ENCODE measurements at places on chromosomes 4 and X.
A peak's percentile ranks its signal among the peaks of the same experiment; 100 is the strongest.

DNA sequence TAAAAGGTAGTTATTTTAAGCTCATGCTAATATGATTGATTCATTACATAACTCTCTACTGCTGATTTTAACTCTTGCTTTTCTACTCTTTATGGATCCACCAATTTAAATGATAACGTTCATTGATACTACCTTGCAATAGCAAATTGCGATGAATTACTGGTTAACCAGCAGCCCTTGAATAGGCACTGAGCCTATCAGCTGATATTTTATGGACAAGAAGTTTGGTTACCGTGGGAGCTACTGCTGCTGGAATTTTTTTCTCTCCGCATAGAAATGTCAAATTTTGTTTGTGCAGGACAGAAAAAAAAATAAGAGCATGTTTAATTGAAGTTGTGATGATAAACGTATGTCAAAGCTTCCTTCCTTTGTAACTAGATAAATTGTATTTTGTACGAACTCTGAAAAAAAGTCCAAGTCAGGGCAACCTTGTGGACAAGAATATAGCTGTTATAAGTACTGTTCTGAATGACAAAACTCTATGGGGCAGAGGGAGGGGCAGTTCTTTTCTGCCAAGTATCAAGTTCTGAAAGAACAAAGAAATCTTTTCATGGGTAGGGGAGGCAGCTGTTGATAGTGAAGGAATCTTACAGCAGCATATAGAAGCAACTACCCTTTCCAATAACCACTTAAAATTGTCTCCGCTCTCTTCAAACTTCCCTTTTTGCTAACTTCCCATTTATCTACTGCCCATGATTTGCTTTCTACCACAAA, 434.9 kb upstream of the PABPC4L start:
- peak; percentile 72 for DNase-seq

GRCh38 chr4:188728359-188728758, 589.1 kb downstream of the TRIML1 start:
- no peak for DNase-seq

GRCh38 chr4:129144755-129145206, 48.8 kb downstream of the C4orf33 start:
- no peak for DNase-seq

GRCh38 chr4:73740353-73740778, at the start of gene CXCL8:
Gene CXCL8 (plus strand): TSS chr4:73740569. CDS start chr4:73740659, 90 bp downstream.
- DNase-seq, result peak; percentile 64

DNA sequence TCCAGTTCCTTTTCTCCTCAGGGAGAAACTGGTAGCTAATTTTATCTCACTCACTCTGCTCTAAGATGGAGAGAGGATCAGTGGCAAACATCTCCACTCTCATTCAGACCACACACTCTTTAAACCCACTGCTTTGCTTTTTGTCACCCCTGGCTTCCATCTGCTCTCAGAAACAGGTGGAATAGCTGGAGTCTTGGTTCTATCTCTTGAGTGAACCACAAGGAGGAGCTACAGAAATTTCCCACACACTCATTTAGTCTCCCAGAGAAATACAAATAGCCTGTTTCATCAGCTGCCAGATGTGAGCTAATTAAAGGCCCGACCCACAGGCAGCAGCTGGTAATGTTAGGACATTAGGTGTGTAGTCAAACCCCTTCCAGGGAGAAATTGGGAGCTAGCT, 96.6 kb downstream of the STPG2 start:
- no peak for DNase-seq

- no peak for DNase-seq
Measured at GRCh38 chr4:141759796-141760425, 123.5 kb downstream of the IL15 start.

GRCh38 chrX:47093248-47093647, 15.0 kb downstream of the RGN start:
- DNase-seq, result peak; percentile 41
